ENCODE measurements at places on chromosomes 2 and 18.
A peak's percentile ranks its signal among the peaks of the same experiment; 100 is the strongest.

DNA sequence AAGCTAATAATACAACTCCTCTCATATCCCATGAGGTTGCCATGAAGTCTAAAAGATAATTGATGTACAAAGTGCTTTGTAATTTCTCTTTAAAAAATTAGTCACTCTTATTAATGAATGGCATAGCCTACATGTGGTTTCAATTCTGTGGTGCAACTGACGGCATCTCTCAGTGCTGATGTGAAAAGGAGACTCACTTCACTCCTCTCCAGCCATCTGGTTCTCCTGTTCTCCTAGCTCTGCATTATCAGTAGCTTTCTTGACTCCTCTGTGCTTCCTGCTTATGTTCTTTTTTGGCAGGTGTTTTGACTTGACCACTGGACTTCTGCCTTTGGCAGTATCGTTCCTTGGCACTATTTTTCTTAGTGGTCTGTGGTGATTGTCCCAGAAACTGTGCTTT lies 134.9 kb upstream of the ZFP36L2 start:
- H3K36me3 ChIP-seq: no peaks in the 10 kb centered on the region
- no peak overlapping the region for H3K27ac ChIP-seq
- H3K4me3 ChIP-seq: no peak overlapping the region

GRCh38 chr2:26770986-26771586 lies 7.0 kb downstream of the SLC35F6 start:
- H3K4me3 ChIP-seq: no peak overlapping the region
- H3K36me3 ChIP-seq: peaks cover 5% of the 10 kb centered on the region
- no peak overlapping the region for H3K27ac ChIP-seq
- H3K27me3 ChIP-seq: no peaks in the 10 kb centered on the region

- H3K27ac ChIP-seq: no peak overlapping the region
- peaks cover 2% of the 10 kb centered on the region for H3K27me3 ChIP-seq
- H3K4me1 ChIP-seq: no peaks in the 10 kb centered on the region
- no peaks in the 10 kb centered on the region for H3K36me3 ChIP-seq
- no peak overlapping the region for H3K4me3 ChIP-seq
Measured at GRCh38 chr2:232882505-232883115, 12.5 kb downstream of the SNORC start.

DNA sequence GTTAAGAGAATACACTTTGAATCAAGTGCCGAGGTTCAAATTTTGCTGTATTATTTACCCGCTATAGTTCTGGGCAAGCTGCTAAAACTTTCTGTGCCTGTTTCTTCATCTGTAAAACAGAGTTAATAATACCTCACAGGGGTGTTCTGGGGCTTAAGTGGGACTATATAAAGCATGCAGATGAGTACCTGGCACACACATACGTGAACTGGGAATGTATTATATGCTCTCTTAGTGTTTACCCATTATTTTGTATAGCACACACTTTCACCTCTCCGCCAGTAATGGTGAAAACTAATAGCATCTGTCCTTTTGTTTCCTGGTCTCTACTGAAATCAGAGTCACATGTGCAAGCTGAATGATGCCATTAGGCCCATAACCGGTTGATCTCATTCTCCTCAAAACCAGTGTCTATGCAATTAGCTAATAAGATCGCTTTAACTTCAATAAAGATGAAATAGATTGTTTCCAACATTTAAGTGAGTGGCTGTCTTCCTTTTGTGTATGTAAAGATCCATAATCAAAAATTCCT lies 3.8 kb upstream of the CDKL4 start:
- no peak overlapping the region for H3K27ac ChIP-seq
- H3K36me3 ChIP-seq: peaks cover 37% of the 10 kb centered on the region
- DNase-seq: no peak
- no peaks in the 10 kb centered on the region for H3K27me3 ChIP-seq
- H3K4me1 ChIP-seq: no peaks in the 10 kb centered on the region

GRCh38 chr2:156323754-156324153 lies 8.8 kb downstream of the NR4A2 start:
- H3K4me1 ChIP-seq: peaks cover 10% of the 10 kb centered on the region
- no peak overlapping the region for H3K27ac ChIP-seq
- peaks cover 4% of the 10 kb centered on the region for H3K36me3 ChIP-seq

GRCh38 chr2:6647046-6647445 lies 218.7 kb downstream of the CMPK2 start:
- no peak overlapping the region for H3K27ac ChIP-seq
- H3K4me1 ChIP-seq: no peaks in the 10 kb centered on the region
- H3K4me3 ChIP-seq: no peak overlapping the region
- H3K36me3 ChIP-seq: no peaks in the 10 kb centered on the region
- no peak for DNase-seq
- H3K27me3 ChIP-seq: no peaks in the 10 kb centered on the region

DNA sequence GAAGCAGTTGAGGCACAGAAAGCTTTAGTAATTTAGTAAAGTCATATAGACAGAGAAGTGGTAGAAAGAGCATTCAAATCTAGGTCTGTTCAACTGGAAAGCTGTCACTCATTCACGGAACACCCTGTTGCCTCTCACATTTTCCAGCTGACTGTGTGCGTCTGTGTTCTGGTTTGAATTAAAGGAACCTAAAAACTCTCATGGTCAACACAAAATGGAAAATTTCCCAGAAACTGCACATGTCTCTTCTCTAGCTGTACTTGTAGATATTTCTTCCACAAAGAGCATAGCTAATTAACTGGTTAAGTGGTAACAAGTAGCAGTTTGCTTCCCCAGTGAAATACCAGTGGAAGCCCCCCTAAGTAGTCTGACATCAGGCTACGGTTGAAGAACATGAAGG lies 390.8 kb downstream of the TGIF1 start:
- H3K27ac ChIP-seq: no peak overlapping the region
- no peaks in the 10 kb centered on the region for H3K27me3 ChIP-seq
- no peak overlapping the region for H3K4me3 ChIP-seq
- H3K36me3 ChIP-seq: no peaks in the 10 kb centered on the region

DNA sequence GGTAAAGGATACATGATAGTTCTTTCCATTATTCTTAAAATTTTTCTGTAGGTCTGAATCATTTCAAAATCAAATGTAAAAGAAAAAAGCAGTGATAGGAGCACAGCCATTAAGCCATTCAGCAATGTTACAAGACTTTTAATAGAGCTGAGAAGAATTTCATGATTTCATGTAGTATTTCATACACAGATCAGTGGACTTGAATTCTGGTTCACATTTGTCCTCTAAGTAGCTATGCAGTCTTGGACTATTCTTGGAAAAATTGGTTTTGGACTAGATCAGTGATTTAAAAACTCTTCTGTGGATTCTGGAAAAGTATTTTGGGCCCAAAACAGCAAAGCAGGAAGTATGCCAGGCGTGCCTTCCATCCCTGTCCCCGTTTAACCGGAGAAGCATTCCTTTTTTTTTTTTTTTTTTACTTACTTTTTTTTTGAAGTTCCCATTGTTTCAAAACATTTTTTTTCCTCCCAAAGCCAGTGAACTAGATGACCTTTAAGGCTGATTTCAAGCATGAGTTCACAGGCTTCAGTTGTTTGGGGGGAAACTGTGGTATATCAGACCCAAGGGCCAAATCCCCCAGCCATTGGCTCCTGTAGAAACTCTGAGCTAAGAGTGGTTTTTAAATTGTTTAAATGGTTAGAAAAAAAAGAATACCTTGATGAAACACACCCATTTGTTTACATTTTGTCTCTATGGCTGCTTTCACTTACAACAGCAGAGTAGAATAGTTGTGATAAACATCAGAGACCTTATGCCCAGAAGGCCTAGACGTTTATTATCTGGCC lies 17.5 kb upstream of the POLI start:
- no peak overlapping the region for H3K27ac ChIP-seq
- DNase-seq: no peak
- no peaks in the 10 kb centered on the region for H3K27me3 ChIP-seq
- H3K4me1 ChIP-seq: peaks cover 3% of the 10 kb centered on the region
- H3K4me3 ChIP-seq: no peak overlapping the region

DNA sequence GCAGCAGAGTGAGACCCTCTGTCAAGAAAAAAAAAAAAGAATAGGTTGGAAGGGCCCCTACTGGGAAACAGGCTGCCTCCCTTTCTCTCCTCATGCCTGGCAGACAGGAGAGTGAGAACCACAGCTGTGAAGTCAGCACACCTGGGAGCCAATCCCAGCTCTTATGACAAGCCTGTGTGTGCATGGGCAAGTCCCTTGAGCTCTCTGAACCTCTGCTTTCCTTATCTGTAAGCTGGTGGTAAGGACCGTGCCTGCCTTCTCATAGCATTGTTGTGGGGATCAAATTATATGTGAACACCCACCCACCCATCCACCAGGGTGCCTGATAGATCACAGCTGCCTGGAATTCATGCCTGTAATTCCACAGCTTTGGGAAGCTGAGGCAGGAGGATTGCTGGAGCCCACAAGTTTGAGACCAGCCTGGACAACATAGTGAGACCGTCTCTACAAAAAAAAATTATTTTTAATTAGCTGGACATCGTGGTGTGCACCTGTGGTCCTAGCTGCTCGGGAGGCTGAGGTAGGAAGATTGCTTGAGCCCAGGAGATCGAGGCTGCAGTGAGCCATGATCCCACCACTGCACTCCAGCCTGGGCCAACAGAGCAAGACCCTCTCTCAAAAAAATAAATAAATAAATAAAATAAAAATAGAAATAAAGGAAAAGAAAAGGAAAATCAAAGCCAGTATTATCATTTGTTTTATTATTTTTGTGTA lies 66.9 kb upstream of the MCFD2 start:
- no peak overlapping the region for H3K4me3 ChIP-seq
- no peak for DNase-seq
- H3K27me3 ChIP-seq: no peaks in the 10 kb centered on the region
- peaks cover 10% of the 10 kb centered on the region for H3K36me3 ChIP-seq
- H3K4me1 ChIP-seq: peaks cover 4% of the 10 kb centered on the region
- no peak overlapping the region for H3K27ac ChIP-seq

- H3K27me3 ChIP-seq: no peaks in the 10 kb centered on the region
- no peak overlapping the region for H3K27ac ChIP-seq
- no peaks in the 10 kb centered on the region for H3K36me3 ChIP-seq
Measured at GRCh38 chr18:38033282-38033681, 467.7 kb upstream of the CELF4 start.

GRCh38 chr2:101153787-101154186 lies 2.6 kb upstream of the TBC1D8 start:
- H3K27me3 ChIP-seq: no peaks in the 10 kb centered on the region
- no peak for DNase-seq
- no peak overlapping the region for H3K27ac ChIP-seq
- peaks cover 3% of the 10 kb centered on the region for H3K4me1 ChIP-seq
- no peaks in the 10 kb centered on the region for H3K36me3 ChIP-seq

GRCh38 chr2:167681234-167682015 lies 566.0 kb downstream of the STK39 start:
- H3K4me3 ChIP-seq: no peak overlapping the region
- no peaks in the 10 kb centered on the region for H3K36me3 ChIP-seq
- no peaks in the 10 kb centered on the region for H3K27me3 ChIP-seq
- no peak overlapping the region for H3K27ac ChIP-seq

DNA sequence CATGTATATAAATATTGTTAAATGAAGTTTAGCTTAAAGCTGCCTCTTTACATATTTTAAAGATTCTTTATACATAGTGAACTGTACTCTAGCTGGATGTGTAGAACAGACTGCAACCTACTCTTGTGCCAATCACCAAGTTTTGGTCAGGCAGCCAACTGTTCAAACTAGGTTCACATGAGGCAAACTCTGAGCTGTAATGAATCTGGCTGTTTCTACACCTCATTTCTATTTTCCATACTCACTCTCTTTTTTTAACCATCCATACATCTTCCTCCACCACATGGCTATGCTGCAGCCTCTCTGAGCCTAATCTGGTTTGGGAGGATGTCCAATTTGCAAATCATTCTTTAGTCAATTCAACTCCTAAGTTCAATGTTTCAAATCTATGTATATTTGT lies 974.8 kb downstream of the CNTNAP5 start:
- no peak for DNase-seq
- no peak overlapping the region for H3K27ac ChIP-seq
- no peaks in the 10 kb centered on the region for H3K27me3 ChIP-seq

GRCh38 chr18:51541230-51541629 lies 343.7 kb upstream of the MEX3C start:
- no peaks in the 10 kb centered on the region for H3K27me3 ChIP-seq
- DNase-seq: no peak
- no peaks in the 10 kb centered on the region for H3K36me3 ChIP-seq
- no peak overlapping the region for H3K4me3 ChIP-seq
- H3K4me1 ChIP-seq: no peaks in the 10 kb centered on the region

- H3K4me3 ChIP-seq: no peak overlapping the region
- no peaks in the 10 kb centered on the region for H3K27me3 ChIP-seq
- no peak for DNase-seq
- no peak overlapping the region for H3K27ac ChIP-seq
Measured at GRCh38 chr2:201396595-201396994, 39.5 kb upstream of the FLACC1 start.

DNA sequence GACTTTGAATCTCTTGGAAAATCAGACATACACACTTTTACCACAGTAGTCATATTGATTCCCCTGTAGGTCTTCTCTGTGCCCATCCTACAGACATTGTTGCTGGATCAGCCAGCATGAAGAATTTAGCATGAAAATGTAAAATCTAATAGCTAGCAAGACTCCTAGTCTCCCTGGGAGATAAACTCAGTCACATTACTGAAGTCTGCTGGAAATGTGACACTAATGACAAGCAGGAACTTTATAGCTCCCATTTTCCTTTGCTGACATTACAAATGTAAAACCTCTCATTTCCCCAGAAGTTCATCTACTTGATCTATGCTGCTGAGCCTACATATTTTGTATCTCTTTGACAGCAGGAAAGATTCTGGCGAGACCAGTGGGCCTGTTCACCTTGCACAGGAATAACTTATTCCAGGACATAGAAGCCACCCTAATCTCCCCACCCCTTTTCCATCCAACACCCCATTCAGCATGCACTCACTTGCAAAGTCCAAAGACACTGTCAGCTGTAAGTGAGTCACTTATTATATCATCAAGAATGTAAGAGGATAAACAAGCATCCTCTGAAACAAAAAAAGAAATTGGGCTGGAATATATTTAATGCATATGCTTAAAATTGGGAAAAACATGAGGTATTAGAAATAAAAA lies 648.3 kb upstream of the PKDCC start:
- no peak for DNase-seq
- no peaks in the 10 kb centered on the region for H3K4me1 ChIP-seq
- H3K36me3 ChIP-seq: peaks cover 26% of the 10 kb centered on the region

GRCh38 chr2:211175956-211176355 lies 619.6 kb downstream of the CPS1 start:
- H3K4me1 ChIP-seq: no peaks in the 10 kb centered on the region
- no peaks in the 10 kb centered on the region for H3K36me3 ChIP-seq
- DNase-seq: no peak
- no peaks in the 10 kb centered on the region for H3K27me3 ChIP-seq
- H3K27ac ChIP-seq: no peak overlapping the region

GRCh38 chr2:231877533-231878456 lies 48.4 kb downstream of the NPPC start:
- no peak overlapping the region for H3K27ac ChIP-seq
- H3K36me3 ChIP-seq: no peaks in the 10 kb centered on the region
- H3K4me3 ChIP-seq: no peak overlapping the region
- no peaks in the 10 kb centered on the region for H3K27me3 ChIP-seq
- DNase-seq: no peak
- no peaks in the 10 kb centered on the region for H3K4me1 ChIP-seq

GRCh38 chr18:46756025-46756558 lies 761 bp downstream of the ST8SIA5 start:
- no peak overlapping the region for H3K27ac ChIP-seq
- H3K36me3 ChIP-seq: no peaks in the 10 kb centered on the region
- peak overlapping the region; percentile 24 for H3K4me3 ChIP-seq
- H3K27me3 ChIP-seq: peaks cover 25% of the 10 kb centered on the region

- peaks cover 3% of the 10 kb centered on the region for H3K4me1 ChIP-seq
- no peak overlapping the region for H3K27ac ChIP-seq
- no peaks in the 10 kb centered on the region for H3K27me3 ChIP-seq
- DNase-seq: no peak
- H3K4me3 ChIP-seq: no peak overlapping the region
Measured at GRCh38 chr2:128438091-128438490, 119.4 kb upstream of the HS6ST1 start.

GRCh38 chr2:165185633-165186032 lies 18.2 kb downstream of the SCN3A start:
- H3K4me3 ChIP-seq: no peak overlapping the region
- H3K27me3 ChIP-seq: no peaks in the 10 kb centered on the region
- H3K36me3 ChIP-seq: no peaks in the 10 kb centered on the region
